ENCODE measurements at places on chromosomes 1 and 21.

DNA sequence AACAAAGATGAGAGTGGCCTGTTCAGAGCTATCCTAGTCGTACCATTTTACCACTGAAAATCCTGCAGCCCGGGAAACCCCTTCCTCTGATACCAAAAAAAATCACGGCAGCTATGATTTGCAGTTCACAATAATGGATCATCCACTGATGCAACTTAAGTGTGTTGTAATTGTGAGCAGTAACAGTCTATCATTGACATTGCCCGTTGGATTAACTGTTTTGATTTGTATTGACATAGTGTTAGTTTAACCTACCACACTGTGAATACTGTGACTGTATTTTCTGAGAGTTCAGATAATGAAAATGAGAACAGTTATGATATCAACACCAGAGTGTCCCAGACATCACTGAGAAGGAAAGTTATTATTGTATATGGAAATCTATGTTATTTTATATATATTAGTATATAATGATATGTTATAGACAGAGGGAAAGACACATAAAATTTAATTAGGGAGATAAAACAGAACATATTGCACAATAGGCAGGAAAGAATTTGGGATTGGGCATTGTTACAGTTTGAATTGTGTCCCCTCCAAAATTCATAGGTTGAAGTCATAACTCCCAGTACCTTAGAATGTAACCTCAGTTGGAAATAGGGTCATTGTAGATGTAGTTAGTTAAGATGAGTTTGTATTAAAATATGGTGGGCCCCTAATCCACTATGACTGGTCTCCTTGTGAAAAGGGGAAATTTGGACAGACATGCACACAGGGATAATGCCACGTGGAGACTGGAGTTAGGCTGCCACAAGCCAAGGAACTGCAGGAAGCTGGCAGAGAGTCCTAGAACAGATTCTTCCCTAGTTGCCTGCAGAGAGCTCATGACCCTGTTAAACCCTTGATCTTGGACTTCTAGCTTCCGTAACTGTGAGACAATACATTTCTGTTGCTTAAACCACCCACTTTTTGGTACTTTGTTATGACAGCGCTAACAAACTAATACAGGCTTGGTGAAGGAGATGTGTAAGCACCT, 54.4 kb downstream of the TLCD4 start:
- no peak for DNase-seq

DNA sequence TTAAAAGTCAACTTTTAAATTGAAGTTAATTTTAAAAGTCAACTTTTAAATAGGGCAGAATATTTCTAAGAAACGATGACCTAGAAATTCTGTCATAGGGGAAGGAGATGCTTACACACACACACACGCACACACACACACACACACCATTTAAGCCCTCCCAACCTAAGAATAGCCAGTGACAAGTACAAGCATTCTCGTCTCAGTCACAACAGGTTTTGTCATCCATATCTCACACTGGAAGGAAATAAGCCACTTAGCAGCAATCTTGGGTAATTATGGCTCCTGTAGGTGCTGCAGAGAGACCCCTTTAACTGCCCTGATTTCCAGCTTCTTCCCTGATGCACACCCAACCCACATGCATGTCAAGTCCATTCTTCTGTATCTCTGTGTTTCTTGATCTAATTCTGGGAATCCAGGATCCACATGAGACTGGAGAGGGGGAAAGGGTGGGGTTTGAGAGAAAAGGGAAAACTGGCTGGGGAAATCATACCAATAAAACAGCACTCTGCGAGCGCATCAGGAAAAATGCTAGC, 338.1 kb downstream of the PAPPA2 start:
- no peak for DNase-seq

GRCh38 chr21:34132926-34133325, 59.5 kb downstream of the MRPS6 start:
- DNase-seq = no peak

DNA sequence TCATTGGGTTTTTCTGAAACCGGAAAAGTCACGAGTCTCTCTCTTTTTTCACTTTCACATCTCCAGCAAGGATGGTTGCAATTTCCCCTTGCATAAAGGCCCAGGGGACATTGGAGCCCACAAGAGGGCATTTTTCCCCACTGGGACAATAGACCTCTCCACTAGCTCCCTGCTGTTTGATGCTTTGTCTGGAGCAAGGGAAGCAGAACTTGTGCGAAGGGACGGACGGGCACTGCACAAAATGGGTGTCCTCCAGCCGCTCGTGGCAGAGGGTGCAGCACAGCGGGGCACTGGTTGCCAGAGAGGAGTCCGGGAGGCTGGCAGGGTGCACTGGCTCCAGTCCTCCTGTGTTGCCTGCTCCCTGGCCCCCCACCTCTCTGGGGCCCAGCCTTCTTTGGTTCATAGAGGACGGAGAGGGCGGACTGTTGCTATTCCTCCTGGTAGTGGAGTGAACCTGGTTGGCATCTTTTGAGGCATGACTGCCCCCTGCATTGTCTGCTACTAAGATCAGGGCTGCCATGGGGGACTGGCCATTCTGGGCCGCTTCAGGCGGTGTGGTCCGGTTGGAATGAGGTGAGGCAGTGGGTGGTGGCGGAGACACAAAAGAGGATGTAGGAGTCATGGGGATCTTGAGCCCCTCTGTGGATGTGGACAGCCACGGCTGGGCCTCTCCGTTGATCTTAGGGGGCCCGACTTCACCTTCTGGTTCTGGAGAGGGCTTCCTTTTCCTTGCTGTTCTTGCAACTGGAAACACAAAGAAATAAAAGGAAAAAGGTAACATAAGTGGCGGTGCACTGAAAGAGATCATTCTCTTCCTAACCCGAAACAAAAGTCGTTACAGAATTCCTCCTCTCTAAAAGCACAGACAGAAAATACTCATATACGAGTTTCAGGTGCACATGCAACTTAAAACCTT, 2.6 kb downstream of the IRF2BP2 start:
- DNase-seq = no peak

DNA sequence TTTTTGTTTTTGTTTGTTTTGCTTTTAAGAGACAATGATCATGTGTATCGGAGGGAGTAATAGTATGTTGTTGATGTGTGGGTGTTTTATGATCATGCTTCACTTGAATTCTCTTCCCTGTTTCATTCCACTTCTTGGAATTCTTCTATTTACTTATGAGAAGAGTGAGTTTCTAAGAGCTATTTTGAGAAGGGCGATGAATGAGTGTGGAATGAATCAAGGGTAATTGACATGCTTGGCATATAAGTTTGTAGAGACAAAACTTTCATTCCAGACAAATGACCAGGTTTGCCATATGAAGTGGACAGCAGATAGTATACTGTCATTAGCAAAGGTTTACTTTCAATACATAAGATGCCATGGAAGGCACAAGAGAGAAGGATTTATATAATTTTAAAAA, 42.3 kb upstream of the PDC start:
- no peak for DNase-seq

DNA sequence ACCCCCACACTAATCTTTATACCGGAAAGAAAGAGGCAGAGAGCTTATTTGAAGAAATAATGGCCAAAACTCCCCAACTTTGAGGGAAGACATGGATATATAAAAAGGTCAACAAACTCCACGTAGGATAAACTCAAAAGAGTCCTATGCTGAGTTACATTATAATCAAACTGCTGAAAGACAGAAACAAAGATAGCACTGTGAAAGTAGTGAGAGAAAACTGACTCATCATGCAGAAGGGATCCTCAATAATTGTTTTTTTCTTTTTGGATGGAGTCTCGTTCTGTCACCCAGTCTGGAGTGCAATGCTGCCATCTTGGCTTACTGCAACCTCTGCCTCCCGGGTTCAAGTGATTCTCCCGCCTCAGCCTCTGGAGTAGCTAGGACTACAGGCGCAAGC, 48.5 kb upstream of the TTC39A start:
- DNase-seq = no peak

DNA sequence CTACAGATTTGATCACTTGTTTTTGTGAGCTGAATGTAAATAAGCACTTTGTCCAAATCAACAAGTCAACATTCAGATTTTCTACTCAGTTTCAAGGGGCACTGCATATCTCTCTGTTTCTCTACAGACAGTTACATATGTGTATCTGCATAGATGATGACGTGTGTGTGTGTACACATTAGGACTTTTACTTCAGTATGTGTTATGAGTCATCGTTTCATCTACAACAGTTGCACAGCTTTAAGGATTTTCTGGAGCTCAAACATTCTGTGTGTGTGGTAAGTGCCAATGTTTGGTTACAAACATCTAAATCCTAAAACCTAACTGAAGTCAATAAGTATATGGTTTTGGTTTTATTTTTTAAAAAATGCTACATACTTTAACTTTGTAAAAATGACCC, 494.5 kb upstream of the PBX1 start:
- no peak for DNase-seq

- DNase-seq = no peak
Measured at GRCh38 chr1:183543619-183544204, 46.5 kb downstream of the NCF2 start.

DNA sequence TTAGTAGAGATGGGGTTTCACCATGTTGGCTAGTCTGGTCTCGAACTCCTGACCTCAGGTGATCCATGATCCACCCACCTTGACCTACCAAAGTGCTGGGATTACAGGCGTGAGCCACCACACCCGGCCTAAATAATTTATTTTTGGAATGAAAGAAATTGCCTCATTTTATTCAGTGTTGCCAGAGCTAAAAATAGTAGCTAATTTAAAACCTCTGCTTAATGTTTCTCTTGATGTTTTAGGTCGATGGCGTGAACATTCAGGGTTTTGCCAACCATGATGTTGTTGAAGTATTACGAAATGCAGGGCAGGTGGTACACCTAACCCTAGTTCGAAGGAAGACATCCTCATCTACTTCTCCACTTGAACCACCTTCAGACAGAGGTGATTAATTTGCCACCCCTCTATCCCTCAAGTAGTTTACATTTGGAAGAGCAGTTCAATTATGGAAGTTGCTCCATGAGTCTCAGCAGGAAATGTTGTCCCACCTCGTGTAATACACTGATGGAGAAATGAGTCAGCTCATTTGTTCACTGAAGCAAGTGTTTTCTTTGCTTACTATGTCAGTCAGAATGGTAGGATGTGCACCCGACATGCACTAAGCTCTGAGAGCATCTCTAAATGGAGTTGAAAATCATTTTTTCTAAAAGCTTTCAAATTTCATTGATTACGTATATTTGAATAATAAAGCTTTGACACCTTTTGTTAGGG, 54.9 kb downstream of the PATJ start:
- no peak for DNase-seq

GRCh38 chr1:236016782-236017400, 48.0 kb downstream of the NID1 start:
- no peak for DNase-seq

DNA sequence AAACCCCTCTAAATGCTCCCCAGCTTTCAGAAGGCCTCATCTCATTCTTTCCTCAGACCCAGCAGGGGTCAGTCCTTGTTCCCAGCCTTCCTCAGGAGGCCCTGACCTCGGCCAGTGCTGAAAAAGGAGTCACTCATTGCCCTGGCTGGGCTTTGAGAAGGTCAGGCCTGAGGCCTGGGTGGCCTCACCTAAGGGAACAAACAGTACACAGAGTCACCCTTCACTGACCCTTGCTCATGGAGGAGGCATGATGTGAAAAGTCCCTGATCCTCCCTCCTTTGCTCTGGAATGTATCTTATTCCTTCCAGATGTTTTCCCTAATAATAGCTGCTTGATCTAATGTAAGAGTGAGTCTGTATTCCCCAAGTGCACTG, 117.7 kb upstream of the SLC44A3 start:
- no peak for DNase-seq

- no peak for DNase-seq
Measured at GRCh38 chr1:119435052-119435451, 20.1 kb downstream of the HSD3B2 start.

DNA sequence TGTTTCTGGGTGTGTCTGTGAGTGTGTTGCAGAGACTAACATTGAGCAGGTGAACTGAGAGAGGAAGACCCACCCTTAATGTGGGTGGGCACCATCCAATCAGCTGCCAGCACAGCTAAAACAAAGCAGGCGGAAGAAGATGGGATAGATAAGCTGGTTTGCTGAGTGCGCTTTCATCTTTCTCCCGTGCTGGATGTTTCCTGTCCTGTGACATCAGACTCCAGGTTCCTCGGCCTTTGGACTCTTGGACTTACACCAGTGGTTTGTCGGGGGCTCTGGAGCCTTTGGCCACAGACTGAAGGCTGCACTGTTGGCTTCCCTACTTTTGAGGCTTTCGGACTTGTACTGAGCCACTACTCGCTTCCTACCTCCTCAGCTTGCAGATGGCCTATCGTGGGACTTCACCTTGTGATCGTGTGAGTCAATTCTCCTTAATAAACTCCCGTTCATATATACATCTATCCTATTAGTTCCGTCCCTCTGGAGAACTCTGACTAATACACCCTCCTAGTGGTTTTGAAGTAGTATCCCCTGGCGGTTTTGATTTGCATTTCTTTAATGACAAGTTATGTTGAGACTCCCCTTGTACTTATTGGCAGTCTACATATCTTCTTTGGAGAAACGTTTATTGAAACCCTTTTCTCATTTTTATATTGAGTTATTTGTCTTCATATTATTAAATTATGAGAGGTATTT, 546.6 kb upstream of the TMPRSS15 start:
- no peak for DNase-seq

DNA sequence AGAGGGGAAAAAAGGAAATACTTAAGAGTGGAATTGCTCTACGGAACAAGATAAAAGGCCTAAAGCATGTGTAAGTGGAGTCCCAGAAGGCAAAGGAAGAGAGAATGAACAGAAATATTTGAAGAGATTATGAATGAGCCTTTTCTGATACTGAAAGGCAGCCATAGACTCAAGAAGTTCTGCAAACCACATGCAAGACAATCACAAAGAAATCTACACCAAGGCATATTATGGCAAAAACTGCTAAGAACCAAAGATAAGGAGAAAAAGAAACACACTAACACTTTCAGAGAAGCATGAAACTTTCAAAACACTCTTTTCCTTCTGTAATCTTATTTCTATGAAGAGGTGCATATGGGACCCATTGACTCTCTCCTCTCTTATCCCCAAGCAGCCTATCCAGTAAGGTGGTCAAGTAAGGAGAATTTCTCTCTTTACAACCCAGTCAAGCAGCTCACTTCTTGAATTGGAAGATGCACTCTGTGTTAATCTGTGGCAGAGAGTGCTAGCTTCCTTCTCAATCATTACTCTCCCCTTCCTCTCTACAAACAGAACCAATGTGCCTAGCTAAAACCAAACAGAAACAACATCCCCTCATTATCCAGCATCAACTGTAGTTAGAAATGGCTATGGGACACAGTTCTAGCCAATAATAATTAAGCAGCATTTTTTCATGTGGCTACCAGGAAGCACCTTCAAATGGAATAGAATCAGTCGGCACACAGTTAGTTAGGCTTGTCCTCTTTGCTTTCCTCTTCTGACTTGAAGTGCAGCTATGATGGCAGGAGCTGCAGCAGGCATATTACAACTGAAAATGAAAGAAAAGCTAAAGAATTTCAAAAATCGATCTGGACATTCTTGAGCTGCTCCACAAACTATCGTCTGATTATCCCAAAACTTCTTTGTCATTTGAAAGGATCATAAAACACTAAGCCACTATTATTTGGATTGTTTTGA, 25.9 kb downstream of the KRTAP19-8 start:
- no peak for DNase-seq

DNA sequence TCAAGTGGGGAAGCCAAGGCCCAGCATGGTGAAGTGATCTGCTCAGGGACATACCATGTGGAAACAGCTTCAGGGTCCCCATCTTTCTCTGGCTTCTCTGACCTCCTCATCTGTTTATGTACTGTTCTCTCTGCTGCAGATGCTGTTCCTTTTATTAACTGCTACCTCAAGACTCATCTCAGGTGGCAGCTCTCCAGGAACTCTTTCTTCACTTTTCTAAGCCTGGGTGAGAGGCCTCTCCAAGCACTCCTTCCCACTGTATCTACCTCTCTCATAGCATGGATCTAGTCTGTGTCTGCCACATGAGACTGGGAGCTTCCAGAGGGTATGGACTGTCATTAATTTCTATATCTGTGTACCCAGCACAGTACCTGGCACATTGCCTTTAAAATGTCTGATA, 73.4 kb upstream of the PPM1J start:
- no peak for DNase-seq

All from activated T-helper 1 cell treated with Interleukin-2 at 50 U/mL for 16 hours (primary cell).